T-helper 9 cell (primary cell): ENCODE measurements at places on chromosomes 6 and 20.

- no peak for DNase-seq
Observed at GRCh38 chr20:6014017-6014416, 39.8 kb downstream of the LRRN4 start.

GRCh38 chr20:53736757-53737395 lies 143.2 kb upstream of the ZNF217 start:
- DNase-seq = no peak

DNA sequence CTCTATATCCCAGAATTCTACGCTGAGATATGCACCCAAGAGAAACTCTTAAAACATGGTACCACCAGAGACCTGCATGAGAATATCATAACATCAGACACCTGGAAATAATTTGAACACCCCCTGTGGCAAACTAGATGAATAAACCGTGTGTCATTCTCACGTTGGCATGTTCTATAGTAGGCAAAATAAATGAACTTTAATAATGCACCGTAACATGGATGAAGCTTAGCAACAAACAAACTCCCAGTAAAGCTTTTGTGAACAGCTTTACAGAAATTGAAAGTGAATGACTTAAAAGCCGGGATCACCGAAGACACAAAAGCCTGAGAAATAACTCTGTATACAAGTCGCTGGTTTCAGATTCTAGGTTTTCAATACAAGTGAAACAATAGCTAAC lies 1166.8 kb upstream of the CITED2 start:
- DNase-seq = no peak

DNA sequence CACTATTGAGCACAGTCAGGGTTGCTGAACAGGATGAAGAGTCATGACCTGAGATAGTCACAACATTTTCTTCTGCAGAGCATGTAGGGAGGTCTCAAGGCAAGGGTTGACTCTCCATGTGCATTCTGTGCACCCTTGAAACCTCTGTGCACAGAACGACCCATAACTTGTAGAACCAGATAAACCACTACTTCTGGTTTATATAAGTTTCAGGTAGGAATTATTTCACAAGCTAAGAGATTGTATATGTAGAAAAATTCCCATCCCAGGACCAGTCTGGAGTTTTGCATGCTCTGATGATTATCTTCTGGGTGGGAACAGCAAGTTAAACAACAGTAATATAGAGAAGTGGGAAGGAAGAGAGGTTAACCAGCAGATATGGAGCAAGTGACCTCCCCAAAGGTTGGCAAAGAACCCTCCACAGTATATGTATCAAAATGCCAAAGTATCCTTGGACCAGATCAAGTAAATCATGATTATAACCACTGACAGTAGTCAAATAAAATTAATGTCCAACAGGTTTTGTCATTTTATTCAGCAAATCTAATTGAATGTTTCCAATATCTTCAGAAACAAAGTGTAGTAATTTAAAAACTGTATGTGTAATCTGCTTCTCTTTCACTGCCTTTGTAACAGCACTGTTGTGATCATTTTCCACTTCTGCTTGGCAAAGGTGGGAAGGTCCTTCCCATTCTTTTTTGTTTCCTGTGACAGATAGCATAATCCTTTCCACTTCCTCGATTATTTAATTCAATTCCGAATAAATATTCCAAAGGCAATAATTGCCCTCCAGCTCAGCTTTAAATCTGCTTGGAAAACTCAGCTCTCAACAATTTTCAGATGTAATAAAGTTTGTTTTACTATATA lies 104.4 kb downstream of the SYNE1 start:
- no peak for DNase-seq

DNA sequence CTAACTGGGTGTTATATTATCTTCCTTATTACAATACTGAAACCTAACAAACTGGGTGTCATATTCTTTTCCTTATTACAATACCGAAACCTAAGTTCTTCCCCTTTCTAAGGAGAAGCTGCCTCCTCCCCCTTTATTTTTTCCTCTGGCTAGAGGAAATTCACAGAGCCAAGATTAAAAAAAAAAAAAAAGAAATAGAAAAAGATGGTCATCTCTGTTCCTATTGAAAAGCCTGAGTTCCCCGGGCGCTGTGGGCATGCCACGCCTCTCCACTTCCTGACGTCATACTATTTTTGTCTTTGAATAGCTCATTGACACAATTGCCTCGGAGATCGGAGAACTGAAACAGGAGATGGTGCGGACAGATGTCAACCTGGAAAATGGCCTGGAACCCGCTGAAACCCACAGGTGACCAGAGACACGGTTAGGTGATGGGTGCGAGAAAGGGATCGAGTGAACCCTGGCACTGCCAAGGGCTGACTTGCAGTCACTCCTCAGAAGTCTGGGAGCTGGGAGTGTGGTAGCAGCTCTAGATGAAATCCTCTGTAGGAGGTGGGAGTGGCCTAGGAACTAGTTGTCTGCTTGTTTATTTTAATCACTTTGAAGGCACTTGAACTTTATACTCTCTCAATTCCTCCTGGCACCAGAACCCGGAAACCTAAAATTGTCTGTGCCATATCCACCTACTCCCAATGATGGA lies 82.2 kb upstream of the NAA20 start:
- DNase-seq = no peak

DNA sequence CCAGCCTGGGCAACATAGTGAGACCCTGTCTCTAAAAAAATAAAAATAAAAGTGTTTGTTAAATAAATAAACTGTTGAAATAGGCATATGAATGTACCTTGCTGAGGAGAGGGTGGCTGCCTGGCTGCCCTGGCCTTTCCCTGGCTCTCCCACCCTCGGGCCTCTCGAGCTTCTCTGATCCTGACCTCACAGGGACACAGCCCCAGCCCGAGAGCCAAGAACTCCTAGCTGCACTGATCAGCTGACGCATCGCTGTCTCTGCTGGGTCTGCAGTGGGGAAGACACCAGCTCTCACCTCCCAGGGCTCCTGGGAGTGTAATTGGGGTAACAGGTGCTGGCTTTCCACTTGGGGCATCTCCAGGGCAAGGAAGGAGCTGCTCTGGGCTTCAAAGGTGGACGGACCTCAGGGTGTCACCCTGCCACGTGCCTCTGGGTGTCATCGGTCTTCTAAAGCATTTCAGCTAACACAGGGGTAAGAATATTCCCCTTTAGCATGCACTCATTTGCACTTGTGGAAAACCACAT lies 6.9 kb downstream of the TCF15 start:
- DNase-seq = no peak

- no peak for DNase-seq
Observed at GRCh38 chr6:85966828-85967227, 324.1 kb upstream of the SYNCRIP start.

GRCh38 chr6:169452869-169453620 lies 199.4 kb upstream of the THBS2 start:
- DNase-seq = no peak

DNA sequence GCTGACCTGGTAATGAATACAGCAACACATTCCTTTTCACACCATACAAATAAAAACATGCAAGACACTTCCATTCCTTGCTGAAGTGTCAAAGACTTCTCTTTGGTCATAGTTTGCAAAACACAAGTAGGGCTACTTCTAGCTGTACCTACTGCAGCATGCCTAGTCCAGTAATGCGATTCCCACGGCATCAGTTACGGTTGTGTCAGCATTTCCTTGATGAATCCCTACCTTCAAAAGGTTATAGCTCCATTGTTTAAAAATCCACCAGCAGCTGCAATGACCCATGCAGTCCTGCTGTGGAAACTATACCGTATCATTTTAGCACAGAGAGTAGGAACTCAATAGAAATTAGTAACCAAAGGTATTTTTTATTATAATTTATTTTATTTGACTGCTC lies 1371.5 kb downstream of the EPHA7 start:
- no peak for DNase-seq

GRCh38 chr20:38649275-38649891 lies 47.8 kb downstream of the ARHGAP40 start:
- no peak for DNase-seq

DNA sequence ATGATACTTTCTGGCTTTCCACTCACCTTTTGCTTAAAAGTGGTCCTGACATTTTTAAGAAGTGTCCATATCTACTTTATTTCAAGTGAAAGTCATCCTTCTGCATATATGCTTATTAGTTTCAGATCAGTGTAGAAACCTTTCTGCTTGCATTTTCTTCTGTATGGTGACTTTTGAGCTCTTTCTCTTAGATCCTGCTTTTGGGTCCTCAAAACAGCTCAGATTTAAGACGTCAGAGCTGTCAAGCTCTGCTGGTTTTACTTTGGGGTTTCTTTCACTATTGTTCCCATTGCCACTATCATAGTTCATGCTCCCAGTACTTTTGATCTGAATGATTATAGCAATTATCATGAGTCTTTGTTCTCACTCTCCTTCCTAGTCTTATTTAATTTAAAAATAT lies 41.7 kb downstream of the BCKDHB start:
- no peak for DNase-seq

DNA sequence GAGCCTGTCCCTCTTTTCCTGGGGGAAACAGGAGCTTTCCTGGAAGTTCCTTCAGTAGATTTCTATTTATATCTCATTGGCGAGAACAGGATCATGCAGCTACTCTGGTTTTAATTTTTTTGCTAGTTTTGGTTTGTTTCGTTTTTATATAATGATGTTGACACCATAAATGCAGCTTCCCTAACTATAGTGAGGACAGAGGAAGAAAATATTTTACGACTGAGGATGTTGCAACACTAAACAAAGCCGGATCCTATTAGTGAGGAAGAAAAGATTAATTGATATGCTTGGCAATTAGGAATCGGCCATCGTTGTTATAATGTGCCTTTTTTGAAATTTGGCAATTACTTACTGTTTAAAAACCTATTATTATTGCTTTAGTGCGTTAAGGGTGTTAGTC lies 16.6 kb downstream of the KDM1B start:
- DNase-seq = no peak

DNA sequence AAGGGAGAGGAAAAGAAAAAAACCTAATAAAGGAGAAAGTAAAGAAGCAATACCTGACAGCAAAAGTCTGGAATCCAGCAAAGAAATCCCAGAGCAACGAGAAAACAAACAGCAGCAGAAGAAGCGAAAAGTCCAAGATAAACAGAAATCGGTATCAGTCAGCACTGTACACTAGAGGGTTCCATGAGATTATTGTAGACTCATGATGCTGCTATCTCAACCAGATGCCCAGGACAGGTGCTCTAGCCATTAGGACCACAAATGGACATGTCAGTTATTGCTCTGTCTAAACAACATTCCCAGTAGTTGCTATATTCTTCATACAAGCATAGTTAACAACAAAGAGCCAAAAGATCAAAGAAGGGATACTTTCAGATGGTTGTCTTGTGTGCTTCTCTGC lies 70.8 kb upstream of the RNF146 start:
- DNase-seq = no peak

- DNase-seq = no peak
Observed at GRCh38 chr20:62596486-62596885, 45.8 kb upstream of the SLCO4A1 start.

DNA sequence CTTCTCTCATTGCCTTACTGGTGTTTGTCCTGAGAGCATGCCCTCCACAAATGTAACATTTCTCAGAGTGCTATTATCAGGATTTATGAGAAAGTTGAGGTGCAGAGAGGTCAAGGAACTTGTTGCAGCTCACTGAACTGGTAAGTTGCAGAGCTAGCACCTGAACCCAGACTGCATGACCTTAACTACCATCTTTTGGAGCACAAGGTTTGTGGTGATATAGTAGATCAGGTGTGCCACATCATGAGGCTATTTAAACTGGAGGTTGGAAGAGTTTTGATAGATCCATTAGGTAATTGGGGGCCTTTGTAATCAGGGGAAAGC lies 112.0 kb upstream of the CITED2 start:
- DNase-seq = no peak

- no peak for DNase-seq
Observed at GRCh38 chr20:19583532-19584175, 174.4 kb upstream of the RIN2 start.

DNA sequence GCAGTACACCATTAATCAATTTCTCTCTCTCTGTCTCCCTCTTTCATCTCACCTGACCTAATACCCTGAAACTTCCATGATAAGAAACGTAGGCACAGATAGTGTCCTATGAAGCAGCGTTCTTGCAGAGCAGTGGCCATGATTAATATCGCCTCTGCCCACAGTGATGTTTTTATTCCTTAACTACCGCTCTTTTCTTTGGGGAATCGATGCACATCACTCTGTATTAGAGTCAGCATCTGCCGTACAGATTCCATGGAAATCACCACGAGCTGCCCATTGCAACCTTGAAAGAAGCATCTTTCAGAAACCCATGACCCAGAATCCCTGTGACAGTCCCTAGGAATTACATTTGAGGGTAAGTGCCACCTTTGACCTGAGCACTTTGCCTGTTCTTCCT lies 152.0 kb upstream of the ECI2 start:
- no peak for DNase-seq

GRCh38 chr6:112037783-112038216 lies 16.1 kb upstream of the CCN6 start:
- no peak for DNase-seq

GRCh38 chr6:56677559-56677958 lies 34.9 kb upstream of the DST start:
- no peak for DNase-seq

GRCh38 chr6:70282919-70283461 lies 19.9 kb downstream of the COL9A1 start:
- no peak for DNase-seq

DNA sequence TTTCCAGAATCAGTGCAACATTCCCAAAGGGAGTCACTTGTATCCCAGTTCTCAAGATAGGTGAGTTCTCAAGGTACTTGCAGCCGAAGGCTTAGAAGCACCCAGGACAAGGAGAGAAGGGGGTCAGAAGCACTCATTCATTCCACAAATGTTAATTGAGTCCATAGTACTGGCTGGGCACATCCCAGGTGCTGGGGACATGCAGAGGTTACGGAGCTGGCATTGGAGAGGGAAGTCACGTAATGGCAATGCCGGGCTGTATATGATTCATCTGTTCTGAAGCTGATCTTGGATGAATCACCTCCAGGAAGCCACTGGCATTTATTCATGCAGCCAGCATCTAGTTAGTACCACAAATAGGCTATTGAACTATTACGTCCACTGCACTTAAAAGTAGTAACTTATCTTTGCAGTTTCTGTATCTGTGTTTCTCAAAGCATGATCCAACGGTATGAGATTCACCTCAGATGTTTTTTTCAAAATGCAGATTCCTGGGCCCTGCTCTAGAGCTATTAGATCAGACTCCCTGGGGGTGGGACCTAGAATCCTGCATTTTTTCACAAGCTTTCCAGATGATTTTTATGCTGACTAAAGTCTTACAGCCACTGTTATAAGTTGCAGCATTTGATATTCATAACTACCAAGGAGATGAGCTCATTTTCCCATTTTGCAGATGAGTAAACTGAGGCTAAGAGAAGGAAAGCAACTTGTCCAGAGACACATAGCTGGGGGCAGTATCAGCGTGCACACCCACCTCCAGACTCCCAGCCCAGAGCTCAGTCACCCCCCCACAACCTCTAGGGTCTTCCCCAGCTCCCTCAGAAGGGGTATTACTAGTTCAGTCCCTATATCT lies 44.1 kb upstream of the ID1 start:
- DNase-seq = no peak

GRCh38 chr20:61880706-61881105 lies 185.0 kb downstream of the TAF4 start:
- no peak for DNase-seq
